ENCODE measurements at places on chromosomes 13 and 19.

GRCh38 chr13:38308736-38309135 lies 40.9 kb upstream of the UFM1 start:
- no peak for DNase-seq

DNA sequence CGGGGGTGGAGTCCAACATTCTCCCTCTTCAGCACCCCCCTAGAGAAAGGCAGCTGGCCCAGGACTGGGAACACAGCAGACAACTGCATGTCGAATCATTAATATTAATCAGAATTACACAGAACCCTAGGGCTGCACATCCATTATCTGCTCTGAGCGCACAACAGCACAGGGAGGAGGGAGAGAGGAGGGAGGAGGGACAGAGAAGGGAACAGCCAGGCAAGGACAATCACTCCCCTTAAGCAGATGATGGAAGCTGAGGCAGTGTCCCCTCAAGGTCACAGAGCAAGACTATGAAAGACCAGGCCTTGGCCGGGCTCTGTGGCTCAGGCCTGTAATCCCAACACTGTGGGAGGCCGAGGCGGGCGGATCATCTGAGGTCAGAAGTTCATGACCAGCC lies 25.7 kb downstream of the TLE6 start:
- no peak for DNase-seq

- DNase-seq, result no peak
These were observed 87.1 kb downstream of the GJA3 start for GRCh38 chr13:20073775-20074174.

DNA sequence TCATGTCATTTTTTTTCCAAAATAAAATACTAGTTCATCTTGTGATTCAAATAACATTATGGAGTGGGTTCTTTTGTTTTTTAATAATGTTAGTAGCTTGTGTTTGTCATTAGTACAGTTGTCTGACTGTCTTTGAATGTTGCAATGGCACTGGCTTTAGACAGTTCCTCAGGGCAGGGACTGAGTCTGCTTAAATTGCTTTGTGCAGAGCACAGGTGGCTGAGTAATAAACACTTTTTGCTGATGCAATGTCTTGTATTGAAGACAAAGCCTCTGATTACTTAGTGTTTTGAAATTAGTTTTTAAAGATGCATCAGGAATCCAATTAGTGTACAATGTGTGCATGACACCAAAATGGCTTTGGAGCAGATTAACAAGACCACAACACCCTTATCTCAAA lies 88.7 kb upstream of the PCDH9 start:
- no peak for DNase-seq

GRCh38 chr19:42488783-42489521 lies 39.3 kb downstream of the CEACAM1 start:
- DNase-seq, result no peak

GRCh38 chr13:103883164-103883563 lies 816.9 kb upstream of the SLC10A2 start:
- peak; percentile 95 for DNase-seq

DNA sequence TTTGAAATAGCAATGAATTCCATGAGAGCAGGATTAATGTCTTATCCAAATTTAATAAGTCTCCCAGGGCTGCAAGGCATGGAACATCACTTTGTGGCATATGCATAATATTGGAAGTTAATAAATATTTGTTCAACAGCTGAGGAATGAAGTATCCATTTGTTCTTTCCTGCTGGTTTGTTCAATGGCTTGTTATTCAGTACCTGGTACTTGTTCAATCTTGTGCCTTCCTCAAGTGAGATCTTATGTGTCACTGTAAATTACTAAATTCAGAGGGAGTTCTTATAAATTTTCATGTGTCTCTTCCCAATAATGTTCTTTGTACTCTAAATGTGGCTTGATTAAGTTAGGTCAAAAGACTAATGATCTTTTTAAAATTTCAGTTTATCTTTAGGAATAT lies 1105.5 kb upstream of the SPRY2 start:
- no peak for DNase-seq

DNA sequence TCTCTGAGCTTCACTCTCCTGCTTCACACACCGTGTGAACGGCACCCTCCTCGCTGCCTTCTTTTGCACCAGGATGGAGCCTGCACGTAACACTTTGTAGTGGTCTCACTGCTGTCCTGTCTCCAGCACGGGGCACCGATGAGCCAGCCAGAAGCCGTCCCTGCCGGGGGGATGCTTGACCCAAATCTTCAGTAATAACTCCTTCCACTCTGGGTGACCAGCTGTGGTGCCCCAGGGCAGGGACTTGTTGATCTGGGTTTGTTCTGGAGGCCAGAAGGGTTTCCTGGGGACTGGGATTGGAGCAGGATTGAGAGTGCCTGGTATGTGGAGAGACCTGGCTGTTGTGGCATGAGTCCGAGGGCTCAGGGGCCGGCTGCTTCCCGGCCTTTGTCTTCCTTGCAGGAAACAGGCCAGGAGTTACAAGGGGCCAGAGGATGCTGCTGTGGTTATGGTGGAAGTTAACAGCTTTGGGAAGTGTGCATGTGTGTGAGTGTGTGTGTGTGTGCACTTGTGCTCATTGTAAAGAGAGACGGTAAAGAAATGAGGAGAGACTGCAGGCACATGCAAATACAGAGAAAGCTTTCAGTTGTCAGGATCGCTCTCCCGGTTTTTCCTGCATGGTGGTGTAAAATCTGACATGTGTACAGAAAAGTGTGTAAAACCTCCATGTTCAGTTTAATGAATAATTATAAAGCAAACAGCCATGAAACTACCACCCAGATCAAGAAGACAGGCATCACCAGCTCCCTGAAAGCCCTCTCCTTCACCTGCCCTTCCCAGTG lies 18.9 kb downstream of the PAK4 start:
- DNase-seq, result no peak

DNA sequence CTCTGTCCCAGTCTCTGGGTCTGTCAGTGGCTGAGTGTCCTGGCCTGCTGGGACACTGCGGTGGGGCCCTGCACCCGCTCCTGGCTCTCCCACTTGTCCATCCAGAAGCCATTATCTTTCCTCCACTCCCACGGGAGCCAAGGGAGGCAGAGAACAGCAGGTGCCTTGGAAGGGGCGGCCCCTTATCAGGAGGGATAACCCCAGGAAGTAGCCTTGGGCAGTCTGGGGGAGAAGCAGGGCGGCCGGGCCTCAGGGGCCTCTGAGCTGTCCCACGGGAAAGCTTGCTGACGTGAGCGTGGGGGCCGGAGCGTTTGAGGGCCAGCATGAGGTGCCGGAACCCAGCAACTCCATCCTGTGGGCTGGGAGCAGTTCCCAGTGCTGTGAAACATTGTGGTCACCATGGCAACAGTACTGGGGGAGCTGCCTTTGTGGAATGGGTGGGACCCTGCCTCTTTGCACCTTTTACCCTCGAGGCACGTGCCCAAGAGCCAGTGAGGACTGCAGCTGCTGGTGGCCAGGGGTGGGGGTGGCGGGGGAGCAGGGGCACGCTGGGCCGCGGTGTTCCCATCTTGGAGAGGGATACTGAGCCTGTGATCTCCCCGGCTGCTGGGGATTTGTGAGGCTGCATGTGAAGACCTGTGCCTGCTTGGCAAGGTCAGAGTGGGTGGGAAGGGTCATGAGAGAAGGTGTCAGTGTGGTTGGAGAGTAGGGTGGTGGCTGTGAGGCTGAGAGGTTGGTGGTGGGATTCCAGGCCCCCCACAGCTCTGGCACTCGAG lies 20.9 kb downstream of the KLHL26 start:
- peak; percentile 15 for DNase-seq

- DNase-seq, result peak; percentile 87
These were observed at the start of gene SMG9 for GRCh38 chr19:43754503-43755255. TSS of gene SMG9 (minus strand) at chr19:43754962. CDS start at chr19:43750741, 4,221 bp downstream.

- no peak for DNase-seq
These were observed 423.1 kb downstream of the FGF14 start for GRCh38 chr13:101978552-101979315.

GRCh38 chr19:17136021-17136420 lies 60.4 kb downstream of the MYO9B start:
- no peak for DNase-seq

- DNase-seq, result no peak
These were observed 4.1 kb downstream of the C19orf33 start for GRCh38 chr19:38308006-38308766.

DNA sequence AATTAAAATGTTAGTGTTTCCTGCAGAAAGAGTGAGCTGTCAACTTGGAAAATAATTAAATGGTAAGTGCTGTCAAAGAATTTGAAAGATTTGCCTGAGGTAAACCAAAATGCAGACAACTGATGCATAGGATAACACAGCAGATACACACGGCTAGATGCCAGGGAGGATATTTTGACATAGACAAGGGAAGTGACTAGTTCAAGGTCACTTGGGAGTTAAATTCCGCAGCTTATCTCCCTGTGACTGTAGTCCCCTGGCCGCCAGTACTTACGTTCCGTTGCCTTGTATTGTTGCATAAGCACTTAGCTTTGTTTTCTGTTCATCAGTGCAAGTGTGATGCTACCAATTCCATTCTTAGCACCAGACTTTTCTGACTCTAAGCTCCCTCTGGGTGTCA lies 247.3 kb upstream of the MAB21L1 start:
- no peak for DNase-seq

DNA sequence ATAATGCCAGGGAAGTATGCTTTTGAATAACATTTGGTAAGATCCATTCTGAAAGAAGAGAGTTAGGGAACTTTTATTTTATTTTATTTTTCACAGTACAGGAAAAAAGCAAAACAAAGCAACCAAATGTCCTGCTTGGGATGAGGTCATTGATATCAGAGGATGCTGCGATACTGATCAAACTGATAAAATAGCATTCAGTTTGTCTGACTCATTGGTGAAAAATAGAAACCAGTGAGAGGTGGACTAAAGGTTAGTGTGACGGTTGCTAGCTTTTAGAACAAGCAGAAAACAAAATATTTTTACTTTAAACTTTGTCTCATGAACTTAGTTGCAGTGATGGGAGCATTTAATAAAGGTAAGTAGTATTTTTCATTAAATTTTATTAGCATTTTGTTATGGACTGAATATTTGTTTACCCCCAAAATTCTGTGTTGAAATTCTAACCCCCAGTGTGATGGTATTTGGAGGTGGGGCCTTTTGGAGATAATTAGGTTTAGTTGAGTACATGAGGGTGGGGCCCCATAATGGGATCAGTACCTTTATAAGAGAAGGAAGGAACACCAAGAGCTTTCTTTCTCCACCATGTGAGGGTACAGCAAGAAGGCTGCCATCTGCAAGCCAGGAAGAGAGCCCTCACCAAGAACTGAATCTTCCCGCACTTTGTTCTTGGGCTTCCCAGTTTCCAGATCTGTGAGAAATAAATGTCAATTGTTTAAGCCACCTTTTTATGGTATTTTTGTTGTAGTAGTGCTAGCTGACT lies 37.3 kb downstream of the ITGBL1 start:
- DNase-seq, result no peak

GRCh38 chr13:40648841-40649240 lies 17.6 kb downstream of the FOXO1 start:
- no peak for DNase-seq

DNA sequence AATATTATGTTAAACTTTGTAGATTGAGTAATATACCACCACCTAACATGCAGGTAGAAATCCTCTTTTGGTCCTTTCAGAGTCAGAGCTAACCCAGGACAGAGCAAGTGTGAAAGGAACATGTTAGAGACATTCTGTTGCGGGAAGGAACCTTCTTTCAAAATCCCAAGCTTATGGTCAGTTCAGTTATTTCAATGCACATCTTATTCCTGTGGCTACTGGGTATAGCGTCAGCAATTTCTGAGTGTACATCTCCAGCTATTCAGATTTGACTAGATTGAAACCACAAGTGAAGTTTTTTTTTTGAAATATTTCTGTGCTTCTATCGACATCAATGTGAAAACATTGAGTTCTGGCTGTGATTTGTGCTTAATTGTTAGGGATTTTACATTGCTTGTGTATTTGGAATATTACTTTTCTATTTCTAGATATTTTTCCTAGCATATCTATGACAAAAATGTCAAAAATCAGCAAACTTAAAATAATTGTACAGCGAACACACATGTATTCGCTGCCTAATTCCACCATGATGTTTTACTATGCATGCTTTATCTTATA lies 165.3 kb downstream of the LMO7 start:
- DNase-seq, result no peak

DNA sequence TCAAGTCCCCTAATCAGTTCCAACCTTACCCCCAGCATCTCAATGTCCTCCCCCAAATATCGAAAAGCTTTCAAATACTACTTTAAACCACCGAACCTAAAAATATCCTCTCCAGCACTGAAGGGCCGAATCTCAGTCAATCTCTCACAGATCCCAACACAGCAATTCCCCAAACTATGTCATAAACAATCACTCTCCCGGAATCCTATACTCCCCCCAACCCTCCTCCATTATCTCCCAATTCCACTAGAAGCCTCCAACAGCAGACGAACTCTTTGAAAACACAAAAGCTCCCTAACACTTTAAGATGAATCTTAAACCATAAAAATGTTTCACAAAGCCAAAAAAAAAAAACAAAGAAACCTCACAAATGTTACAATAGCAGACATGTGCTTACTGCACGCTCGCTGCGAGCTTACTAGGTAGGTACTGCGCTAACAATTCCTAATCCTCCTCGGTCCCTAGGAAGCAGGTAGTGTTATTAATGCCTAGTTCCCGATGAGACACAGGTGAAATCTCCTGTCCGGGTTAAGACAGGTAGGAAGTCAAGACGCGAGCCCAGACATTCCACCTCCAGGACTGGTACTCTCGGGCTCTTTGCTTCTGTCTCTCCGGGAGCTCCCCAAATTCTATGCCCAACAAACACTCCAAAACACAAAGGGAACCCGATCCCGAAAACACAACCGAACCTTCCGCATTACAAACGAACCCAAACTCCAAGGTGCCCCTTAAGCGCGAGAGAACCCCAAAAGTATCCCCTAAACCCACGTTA lies 14.2 kb downstream of the FBXO46 start:
- DNase-seq, result peak; percentile 34

DNA sequence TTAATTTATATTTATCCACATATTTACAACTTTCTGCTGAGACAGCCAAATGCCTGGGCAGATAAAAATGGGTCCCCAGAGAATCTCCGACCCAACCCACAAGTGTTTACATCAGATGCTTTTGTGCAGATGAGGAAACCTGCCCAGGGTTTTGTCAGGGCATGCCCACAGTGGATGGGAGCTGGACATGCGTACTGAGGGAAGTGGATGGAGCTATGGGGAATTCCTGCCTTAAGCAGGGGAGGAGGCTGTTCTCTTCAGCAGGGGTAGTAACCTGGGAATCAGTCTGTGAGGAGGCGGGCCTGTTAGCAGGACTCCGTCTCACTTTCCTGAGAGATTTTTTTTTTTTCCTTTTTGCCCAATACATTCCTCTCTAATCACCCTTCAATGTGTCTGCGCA lies 122.9 kb downstream of the RFC3 start:
- no peak for DNase-seq

- DNase-seq, result peak; percentile 62
These were observed 1.2 kb upstream of the GRAMD1A start for GRCh38 chr19:34998777-34999497.

- DNase-seq, result no peak
These were observed 1.5 kb upstream of the ZNF347 start for GRCh38 chr19:53160350-53160749.

DNA sequence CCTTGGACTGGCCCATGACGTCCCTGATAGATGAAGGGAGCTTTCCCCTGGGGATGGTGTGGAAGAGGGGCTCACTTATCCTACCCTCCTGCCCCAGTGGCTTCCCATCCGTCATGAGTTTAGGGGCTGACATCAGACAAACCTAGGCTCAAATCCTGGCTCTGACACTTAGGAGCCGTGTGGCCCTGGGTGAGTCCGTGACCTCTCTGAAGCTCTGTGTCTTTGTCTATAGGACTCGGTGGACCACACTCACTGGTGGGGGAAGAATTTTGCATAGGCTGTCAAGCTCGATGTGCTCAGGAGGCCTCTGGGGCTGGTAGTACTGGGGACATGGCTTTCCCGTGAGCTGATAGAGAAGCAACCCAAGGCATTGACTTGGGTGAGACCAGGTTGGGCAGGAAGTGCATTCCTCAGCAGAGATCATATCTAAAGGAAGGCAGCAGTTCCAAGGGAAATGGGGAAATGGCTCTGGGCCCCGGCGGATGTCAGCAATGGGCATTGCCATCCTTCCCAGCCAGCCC lies 17.4 kb upstream of the AP1M2 start:
- DNase-seq, result no peak

Data from kidney glomerular epithelial cell (primary cell).